ENCODE measurements at places on chromosomes 3 and 15.

GRCh38 chr3:131349946-131350347 lies 31.6 kb upstream of the NUDT16 start:
- no peak for DNase-seq

DNA sequence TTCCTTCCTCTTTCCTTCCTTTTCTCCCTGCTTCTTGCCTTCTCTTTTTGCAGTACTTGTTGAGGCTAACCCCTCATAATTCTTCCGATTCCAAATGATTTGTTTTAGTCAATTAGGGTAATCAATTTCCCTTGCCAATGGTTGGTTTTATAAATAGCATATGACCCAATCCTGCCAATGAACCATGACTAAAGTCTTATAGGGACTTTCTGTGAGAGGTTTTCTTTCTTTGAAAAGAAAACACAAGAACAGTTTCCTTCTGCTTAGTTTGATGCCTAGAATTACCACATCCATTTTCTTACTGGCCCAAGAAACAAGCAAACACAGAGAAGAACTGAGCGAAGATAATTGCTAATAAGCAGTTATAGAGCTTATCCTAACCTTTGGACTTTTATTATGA lies 292.5 kb upstream of the SATB1 start:
- DNase-seq, result no peak

DNA sequence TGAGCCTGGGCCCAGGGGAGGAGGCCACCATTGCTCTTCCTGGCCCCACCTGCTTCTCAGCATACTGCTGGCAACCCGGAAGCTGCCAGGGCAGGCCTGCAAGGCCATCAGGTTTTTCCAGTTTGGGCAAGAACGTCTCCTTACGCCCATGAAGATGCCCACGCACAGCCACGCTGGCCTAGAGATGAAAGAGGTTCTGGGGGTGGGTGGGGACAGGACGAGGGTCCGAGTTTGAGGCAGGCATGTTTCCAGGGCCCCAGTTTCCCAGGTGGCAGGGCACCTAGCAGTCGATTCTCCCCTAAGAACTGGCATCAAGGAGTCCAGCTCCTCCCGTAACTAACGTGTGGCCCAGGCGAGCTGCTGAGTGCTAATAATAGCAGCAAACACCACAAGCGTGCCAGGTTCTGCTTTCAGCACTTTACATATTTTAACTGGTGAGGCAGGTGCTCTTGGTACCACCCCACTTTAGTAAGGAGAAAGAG lies 45.8 kb downstream of the ZNF710 start:
- no peak for DNase-seq

DNA sequence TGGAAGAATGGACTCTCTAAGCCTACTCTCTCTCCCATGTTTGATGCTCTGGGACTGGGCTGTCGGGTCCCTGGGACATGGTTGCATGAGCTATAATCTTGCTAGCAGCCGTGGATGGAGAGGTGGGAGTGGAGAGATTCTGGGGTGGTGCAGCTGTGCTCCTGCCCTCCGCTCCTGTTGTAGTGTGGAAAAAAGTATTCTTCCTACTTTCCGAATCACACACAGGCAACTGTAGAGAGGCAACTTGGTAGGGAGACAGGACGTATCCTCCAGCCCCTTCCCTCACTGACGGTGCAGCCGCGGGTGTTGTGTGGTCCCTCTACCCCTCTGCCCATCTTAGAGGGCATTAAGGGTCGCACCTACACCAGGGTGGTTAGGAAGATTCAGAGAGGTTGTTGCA lies 281.4 kb upstream of the TLE3 start:
- no peak for DNase-seq

All from T-cell (primary cell).